ENCODE measurements at places on chromosomes 7 and 10. TPM values are rescaled to one million over a fixed set of nuclear protein-coding genes. Genes with fewer than 3 reads are reported as not detected.

Gene AKR1C2
- 13.7 TPM for total RNA-seq

Gene PRSS2
- total RNA-seq, result not detected

Gene ADGRA1
- total RNA-seq, result not detected

Gene FAM237B
- not detected for total RNA-seq

Gene MKI67
- 12.2 TPM for total RNA-seq

Gene EPO
- total RNA-seq, result not detected

- DNase-seq, result no peak
Measured at GRCh38 chr10:60149003-60149402, 240.7 kb downstream of the ANK3 start.

- DNase-seq, result no peak
Measured at GRCh38 chr10:44193166-44193565, 191.7 kb downstream of the CXCL12 start.

DNA sequence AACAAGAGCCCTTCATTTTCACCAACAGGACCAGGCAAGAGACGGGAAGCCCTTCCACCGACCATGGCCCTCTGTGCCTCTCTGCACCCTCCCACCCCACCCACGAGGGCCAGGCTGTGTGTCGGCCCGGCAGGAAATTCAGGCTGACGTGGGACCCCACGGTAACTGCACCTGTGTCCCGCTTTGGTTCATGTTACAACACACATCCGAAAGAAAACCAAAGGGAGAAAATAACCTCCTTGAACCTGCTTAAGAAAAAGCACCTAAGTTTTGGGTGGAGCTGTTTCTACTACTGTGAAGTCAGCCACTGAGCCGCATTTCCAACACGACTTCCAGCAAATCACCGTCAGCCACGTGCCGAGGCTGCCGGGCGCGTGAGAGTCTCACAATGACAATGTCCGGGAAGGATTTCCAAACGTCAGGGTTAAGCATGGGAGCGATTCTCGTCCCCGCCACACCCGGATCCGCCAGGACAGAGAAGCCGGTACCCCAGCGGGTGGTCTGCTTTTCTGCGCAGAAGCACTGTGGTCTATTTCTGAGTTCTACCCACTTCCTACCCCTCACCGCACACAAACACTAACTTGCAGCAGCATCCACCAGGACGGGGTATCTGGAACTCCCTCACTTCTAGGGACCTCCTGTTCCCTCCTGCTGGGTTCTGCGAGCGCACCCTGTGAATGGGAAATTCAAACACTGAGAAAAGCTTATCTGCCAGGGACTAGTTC is 36.6 kb downstream of the AMZ1 start:
- DNase-seq, result no peak

- peak; percentile 58 for DNase-seq
Measured at GRCh38 chr7:33640741-33641140, 264.6 kb upstream of the BMPER start.

GRCh38 chr10:33031815-33032653 is 74.0 kb upstream of the ITGB1 start:
- DNase-seq, result peak; percentile 3

DNA sequence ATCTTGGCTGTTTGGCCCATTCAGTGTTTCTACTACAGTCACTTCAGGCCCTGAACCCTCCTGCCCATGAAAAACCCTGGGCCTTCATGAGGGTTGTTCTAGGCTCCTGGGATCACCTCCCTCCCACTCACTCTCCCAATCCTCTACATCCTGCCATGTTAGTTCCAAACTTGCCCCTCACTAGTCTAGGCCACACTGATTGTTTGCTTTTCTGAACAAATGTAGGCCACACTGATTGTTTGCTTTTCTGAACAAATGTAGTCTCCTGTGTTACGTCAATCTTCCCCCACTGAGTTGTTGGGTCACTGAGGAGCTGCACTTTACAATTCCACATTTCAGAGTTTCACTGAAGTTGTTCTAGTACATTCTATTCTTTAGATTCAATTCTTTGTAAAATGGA is 5.3 kb upstream of the ALDH18A1 start:
- DNase-seq, result no peak

DNA sequence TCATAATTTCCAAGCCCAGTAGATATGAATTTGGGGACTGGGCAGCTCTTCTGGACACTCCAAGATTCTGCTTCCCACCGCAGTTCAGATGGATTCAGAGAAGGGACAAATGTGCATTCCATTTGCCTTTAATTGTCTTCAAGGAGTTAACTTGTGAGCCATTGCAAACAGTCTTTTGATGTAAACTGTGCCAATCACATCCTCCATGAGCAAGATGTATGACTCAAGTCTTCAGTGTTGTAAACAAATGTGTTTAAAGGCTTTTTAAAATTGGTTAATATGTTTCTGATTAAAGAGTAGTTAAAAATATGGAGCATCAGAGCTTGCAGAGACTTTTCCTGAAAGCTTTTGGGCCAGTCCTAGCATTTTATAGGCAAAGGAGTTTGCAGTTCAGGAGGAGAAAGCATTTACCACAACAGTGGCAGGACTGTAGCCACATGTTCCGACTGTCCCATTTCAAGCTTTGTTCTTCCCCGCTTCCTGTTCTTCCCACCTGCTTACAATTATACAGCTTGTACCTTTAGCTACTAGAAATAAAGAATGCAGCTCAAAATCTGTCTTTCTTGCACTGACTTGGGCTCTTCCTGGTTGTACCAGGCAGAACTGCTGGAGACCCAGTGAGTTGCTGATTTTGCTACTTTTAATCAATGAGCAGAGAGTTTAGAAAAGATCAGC is 6.2 kb downstream of the SLC18A2 start:
- DNase-seq, result peak; percentile 74

DNA sequence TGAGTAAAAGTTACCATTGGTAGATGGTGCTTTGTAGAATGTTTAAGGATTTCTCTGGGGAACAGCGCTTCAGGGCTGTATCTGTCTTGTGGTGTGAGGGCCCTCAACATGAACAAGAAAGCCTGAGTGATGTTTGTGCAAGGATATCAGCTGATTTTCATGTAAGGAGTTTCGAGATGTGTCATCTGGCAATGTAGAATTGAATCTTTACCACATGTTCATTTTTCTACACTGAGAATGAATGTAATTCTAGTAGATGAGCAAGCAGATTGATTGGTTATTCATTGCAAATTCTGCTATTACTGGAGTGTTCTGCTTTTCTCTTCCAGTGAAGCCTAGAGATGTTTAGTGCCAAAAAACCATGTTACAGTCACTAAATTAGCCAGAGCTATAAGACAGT is 87.7 kb downstream of the ST7 start:
- DNase-seq, result peak; percentile 73

GRCh38 chr7:143504937-143505297 is 27.2 kb downstream of the TAS2R41 start:
- DNase-seq, result peak; percentile 36
